ENCODE measurements at places on chromosomes 1 and 21.

DNA sequence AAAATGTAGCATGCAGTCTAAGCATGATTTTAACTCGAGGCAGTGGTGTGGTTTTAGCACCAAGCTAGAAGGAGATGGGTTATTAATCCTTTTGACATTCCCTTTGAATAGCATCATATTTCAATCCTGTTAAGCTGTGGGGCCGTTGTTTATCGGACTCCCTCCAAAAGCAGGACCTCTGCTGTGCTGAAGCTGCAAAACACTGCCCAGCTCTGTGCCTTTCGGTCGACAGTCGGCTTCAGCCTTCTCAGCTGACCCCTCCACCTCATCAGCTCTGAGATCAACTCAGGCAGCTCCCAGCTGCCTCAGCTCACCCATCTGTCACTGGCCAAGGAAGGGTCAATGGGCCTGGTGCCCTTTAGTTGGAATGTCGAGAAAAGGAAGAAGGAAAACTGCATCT lies 95.5 kb downstream of the KAZN start:
- no peak for DNase-seq

- DNase-seq = no peak
Observed at GRCh38 chr1:119909890-119910596, 13.7 kb upstream of the ADAM30 start.

DNA sequence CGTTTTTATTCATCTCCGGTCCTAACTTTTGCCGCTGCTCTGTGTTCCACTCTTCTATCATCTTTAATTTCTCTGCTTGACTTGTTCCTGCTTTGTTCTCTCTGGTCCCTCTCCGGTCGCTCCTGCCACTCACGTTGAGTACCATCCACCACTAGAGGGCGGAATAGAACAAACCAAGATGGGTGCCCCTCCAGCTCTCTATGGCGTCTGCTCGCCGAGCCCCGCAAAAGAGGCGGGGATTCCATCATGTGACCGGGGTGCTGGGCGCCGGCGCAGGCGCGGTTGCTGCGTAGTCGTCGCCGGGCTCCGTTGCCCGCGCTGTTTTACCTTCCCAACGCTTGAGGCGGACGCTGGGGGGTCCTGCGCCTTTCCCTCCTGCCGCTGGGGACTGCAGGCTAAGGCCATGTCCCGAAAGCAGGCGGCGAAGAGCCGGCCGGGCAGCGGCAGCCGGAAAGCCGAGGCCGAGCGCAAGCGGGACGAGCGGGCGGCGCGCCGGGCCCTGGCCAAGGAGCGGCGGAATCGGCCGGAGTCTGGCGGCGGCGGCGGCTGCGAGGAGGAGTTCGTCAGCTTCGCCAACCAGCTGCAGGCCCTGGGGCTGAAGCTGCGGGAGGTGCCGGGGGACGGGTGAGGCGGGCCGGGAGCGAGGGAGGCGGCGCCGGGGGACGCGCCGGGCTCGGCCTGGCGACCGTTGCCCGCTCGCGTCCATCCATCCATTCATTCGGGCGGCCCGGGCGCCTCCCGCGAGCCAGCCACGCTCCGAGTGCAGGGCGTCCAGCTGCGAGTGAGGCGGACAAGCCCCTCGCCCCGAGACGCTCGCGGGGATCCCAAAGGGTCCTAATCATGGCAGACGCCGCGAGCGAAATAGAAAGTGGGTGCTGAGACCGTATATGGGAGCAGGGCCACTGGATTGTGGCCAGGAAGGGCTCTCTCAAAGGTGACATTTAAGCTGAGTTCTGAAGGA lies at the start of gene OTUD3:
TSS of gene OTUD3 (plus strand) at position 285 of the 961 bp plus-strand sequence. CDS start at position 404, 119 bp downstream.
- peak; percentile 96 for DNase-seq

DNA sequence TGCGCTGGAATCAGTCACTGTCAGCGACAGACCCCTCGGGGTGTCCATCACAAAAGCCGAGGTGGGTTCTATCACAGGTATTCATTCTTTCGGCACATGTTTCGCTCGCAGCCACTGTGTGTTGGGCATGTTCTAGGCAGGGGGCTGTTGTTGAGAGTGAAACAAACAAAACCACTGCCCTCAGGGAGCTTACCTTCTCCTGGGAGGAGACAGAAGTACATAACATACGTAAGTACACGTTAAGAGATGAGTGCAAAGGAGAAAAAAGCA lies 6.6 kb downstream of the ATF3 start:
- no peak for DNase-seq

GRCh38 chr1:55554611-55555010 lies 339.4 kb upstream of the USP24 start:
- DNase-seq = no peak

- DNase-seq = no peak
Observed at GRCh38 chr1:59556398-59556797, 258.4 kb upstream of the HOOK1 start.

DNA sequence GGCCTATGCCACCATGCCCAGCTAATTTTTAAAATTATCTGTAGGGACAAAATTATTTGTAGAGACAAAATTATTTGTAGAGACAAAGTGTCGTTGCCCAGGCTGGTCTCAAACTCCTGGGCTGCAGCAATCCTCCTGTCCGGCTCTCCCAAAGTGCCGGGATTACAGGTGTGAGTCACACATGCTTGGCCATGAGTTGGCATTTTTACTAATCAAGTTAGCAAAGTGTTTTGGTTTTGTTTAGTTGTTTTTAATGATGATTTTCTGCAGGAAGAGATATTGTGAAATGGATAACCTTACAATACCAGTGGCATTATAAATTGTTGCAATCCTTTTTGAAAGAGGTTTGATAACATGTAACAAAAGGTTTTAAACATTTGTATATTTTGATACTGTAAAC lies 65.3 kb upstream of the MAGI3 start:
- DNase-seq = peak; percentile 52

DNA sequence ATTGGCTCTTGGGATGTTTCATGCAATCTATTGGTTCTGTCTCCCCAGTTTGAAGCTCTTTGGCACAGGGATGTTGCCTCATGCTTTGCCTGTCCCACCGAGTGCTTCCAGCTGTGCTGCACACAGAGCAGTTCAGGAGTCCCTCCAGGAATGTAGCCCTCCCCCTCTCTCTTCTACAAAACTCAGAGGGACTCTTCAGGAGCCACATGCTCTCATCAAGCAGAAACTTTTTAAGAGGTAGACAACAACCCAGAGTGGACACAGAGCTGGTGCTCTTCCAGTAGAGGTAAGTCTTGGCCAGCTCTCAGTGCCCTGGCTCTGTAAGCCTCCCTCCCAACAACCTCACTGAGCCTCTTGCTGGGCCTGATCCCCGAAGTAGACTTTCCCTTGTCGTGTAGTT lies 11.6 kb upstream of the ZNF697 start:
- no peak for DNase-seq

DNA sequence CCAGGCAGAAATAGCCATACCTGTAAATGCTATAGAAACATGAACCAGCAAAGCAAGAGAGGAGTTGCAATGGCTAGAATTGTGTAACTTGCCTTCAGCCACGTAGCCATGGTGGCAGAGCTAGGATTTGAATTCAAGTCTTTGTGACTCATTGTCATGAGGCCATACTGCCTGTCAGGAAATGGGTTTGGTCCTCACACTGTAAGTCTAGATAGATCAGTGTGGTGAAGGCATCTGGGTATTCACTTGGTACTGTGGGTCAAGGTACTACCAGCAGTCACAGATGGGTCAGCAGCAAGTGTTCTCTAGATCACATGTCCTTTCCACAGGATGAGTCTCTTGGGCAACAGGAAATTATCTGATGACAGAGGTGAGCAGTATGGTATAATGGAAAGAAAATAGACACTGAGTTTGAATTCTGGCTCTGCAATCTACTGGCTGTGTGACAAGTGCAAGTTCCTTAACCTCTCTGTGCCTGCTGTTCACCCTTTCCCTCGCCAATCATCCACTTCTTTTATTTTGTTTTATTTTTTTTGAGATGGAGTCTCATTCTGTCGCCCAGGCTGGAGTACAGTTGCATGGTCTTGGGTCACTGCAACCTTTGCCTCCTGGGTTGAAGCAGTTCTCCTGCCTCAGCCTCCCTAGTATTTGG lies 36.9 kb downstream of the FGGY start:
- peak; percentile 48 for DNase-seq

DNA sequence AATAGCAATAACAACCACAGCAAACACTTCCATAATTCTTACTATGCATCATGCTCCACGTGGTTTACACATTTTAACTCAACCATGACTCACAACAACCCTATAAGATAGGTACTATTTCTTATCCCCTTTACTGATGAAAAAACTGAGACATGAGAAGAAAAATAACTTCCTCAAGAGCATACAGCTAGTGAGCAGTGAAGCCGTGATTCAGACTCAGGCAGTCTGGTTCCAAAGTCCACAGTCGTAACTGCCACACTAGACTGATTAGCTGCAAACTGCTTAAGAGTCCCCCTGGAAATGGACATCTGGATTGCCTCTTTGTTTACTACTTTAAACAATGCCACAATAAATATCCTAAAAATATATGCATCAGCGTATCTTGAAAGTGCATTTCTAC lies 55.7 kb downstream of the PLD5 start:
- no peak for DNase-seq
